Daoy (cell line): ENCODE measurements at places on chromosomes 2 and 18. TPM values are rescaled to one million over a fixed set of nuclear protein-coding genes. Genes with fewer than 3 reads are reported as not detected.

Gene EFR3B
- 2.0 and 4.3 TPM in 2 replicates for total RNA-seq

Gene TACR1
- total RNA-seq, result not detected in 2 replicates

Gene ABCG8
- not detected in 2 replicates for total RNA-seq

Gene CTNNA2
- total RNA-seq, result not detected in 2 replicates

Gene OSR1
- 0.06 TPM in 1 of 2 replicates, not detected in the other for total RNA-seq

Gene TLX2
- 0.77 TPM in 1 of 2 replicates, not detected in the other for total RNA-seq

Gene RAB12
- 27.8 and 33.1 TPM in 2 replicates for total RNA-seq

Gene ASPRV1
- 0.80 and 1.2 TPM in 2 replicates for total RNA-seq

Gene TANK
- 39.7 and 44.3 TPM in 2 replicates for total RNA-seq

Gene GPR45
- not detected in 2 replicates for total RNA-seq
